Ecto neural progenitor cell (in vitro differentiated cells): ENCODE measurements at places on chromosomes 7 and 10.

GRCh38 chr10:69318106-69318866, 40.0 kb downstream of the HK1 start:
- peak; percentile 92 for DNase-seq

DNA sequence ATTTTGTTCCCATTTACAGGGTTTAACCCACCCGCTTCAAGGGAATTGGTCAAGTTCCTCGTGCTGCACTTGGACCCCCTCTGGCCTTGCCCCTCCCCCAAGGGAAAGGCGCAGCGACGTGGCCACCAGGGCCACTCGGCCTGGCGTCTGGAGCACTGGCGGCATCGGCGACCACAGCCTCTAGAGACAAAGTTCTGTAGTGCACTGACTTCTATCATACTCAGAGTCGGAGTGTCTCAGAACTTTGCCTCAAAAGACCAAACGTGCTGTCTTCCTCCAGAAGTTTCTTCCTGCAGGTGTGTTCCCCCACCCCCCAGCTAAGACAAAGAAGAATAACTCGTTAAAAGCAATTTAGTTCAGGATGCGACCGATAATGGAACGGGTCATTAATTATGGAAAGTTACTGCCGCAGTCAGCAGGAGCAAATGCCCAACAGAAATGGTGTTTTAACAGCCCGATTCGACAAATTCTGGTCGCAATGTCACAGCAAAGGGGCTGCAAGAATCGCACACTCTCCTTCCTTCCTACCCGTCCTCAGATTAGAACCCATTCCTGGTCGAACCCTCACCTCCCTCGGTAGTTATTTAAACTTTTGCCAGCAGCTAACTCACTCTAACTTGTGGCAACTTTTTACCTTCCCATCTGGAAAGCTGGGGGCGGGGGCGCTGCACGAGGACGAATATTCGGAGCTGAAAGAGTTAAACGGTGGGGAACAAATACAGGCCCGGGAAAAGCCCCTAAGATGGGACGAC, 202.1 kb upstream of the NFE2L3 start:
- DNase-seq = peak; percentile 75

DNA sequence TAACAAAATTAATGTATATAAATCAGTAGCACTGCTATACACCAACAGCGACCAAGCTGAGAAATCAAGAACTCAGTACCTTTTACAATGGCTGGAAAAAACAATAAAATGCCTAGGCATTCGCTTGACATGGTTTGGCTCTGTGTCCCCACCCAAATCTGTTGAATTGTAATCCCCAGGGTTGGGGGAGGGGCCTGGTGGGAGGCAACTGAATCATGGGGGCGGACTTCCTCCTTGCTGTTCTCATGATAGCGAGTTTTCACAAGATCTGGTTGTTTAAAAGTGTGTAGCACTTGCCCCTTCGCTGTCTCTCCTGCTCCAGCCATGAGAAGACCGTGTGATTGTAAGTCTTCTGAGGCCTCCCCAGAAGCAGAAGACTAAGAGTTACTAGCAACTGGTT, 8.6 kb downstream of the ZNF786 start:
- no peak for DNase-seq

DNA sequence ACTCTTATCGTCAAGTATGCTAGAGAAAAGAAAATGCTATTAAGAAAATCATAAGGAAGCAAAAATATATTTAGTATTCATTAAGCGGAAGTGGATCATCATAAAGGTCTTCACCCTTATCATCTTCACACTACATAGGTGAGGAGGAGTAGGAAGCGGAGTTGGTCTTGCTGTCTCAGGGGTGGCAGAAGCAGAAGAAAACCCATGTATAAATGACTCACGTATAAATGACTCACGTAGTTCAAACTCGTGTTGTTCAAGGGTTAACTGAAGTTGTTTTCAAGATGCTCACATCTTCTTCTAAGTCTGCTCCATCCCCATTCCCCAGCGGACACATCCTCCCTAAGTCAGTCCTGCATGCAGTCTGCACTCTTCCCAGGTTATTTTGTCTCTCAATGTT, 72.4 kb downstream of the SFMBT2 start:
- DNase-seq = no peak

GRCh38 chr7:138848056-138848980, 50.3 kb upstream of the ATP6V0A4 start:
- no peak for DNase-seq

GRCh38 chr7:146772601-146773000, 656.0 kb downstream of the CNTNAP2 start:
- peak; percentile 60 for DNase-seq

DNA sequence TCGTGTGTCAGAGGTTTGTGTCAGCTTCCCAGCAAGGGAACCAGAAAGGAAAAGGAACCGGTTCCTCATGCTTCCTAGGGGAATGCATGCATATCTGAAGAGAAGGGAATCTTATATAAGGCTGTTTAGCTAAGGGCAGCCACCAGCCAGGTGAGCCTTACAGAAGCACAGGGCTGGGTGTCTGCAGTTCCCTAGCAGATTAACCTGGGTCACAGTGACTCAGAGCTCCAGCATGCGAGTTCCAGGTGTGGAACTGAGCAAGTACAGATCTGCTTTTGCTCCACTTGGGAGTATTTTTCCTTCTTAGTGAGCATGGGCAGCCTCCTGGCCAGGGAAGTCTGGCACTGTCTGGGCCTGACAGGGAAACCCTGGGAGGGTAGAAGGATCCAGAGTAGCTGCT, 957 bp upstream of the ANKRD2 start:
- no peak for DNase-seq

- DNase-seq = no peak
Observed at GRCh38 chr7:112252141-112252540, 45.6 kb downstream of the ZNF277 start.

DNA sequence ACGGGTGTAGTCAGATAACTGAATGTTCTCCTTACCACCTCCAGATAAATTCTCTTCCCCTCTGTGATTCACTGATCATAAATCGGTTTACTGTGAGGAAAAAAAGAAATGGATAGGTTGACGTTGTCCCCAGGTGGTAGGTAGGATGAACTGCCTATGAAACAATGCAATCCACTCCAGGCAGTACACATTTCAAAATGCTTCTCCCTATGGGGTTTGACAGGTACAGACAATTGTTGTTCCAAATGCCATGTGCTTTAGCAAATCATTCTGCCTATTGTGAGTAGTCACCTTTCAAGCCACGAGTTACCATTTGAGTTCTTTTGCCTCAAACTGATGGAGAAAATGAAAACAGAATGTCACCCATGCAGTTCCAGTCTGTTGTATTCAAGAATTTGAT, 21.8 kb downstream of the VIM start:
- DNase-seq = no peak

DNA sequence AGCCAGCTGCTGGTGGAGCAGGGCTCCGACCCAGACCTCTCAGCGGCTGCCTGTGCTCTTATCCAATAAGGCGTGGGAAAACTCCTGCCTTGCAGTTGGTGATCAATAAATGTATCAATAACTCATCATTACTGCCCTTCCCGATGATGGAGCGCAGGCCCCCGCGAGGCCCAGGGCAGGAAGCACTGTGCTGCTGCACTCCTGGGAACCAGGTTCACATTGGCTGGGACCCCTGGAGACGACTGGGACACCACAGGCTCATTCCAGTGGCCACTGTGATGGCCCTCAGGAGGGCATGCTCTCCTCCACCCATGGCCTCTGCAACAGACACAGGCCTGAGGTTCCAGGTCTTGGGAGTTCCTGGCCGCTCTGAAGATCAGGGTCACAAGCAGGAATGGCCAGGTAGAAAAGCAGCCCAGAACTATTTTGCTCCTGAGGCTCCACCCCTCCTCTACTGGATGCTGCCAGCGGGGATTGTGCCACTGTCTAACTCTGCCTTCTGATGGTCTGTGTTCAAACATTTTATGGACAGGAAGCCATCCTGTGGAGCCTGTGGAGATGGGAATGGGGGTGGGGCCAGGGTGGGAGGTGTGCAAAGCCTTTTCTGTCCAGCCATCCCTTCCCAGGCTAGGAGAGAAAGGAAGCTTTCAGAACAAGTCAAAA, 287.4 kb upstream of the ZMIZ1 start:
- DNase-seq = no peak

GRCh38 chr10:93193906-93194305, 120.2 kb downstream of the CYP26A1 start:
- DNase-seq = no peak

DNA sequence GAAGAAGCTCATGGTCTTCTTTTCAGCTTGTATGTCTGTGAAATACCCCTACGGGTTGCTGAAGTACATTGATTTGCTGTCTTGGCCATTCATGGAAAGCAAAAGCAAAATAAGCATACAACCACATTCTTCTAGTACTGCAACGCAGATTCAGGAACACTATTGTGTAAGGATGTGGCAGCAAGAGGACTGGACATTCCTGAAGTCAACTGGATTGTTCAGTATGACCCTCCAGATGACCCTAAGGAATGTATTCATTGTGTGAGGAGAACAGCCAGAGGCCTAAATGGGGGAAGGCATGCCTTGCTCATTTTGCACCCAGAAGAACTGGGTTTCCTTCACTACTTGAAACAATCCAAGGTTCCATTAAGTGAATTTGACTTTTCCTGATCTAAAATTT, 133.4 kb upstream of the ANKRD1 start:
- no peak for DNase-seq

GRCh38 chr7:130957137-130957513, 223.1 kb upstream of the KLF14 start:
- DNase-seq = no peak

GRCh38 chr7:142376356-142376997, 118.6 kb upstream of the PRSS58 start:
- DNase-seq = no peak

GRCh38 chr7:159143780-159144757, 598 bp downstream of the VIPR2 start:
- peak; percentile 65 for DNase-seq

DNA sequence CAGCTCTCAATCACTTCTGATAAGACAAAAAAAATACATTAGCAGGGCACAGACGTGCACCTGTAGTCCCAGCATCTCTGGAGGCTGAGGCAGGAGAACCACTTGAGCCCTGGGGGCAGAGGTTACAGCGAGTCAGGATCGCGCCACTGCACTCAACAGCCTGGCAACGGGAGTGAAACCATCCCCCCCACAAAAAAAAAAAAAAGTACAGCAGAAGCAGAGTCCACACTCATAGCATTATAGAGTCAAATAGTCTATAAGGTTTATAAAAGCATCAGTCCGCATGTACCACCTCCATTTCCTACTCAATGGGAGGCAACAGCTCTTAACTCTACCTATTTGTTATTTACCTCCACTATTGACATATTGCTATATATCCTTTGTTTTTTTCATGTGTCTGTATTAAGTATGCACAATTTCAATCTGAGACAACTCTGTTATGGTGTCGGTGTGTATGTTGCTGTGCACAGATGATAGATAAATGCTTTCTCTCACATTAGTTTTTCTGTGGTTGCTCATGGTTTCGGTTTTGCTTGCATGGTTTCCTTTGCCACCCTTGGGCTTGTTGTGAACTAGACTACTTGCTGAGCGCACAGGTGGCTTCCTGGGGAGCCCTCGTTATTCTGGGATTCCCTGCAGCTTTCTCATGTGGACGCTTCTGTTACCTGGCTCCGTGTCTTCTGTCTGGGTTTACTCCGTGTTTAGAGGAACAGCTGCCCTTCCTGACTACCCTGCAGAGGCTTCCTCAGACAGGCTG, 40.4 kb downstream of the PROSER2 start:
- DNase-seq = no peak

DNA sequence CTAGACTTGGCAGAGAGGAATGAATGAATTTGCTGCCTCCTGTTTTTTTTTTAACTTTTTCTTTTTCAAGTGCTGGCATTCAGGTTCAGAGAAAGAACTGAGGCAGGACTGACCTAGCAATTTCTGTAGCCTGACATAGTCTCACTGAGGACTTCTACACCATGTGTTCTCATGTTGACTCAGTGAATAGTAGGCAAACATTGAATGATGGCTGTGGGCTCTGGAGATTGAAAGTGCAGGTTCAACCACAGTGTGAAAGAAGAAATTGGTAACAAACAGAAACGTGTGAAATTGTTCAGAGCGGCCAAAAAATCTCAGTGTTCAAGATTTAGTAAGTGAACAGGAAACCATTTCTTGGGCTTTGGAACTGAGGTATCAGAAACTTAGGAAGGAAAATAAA, 322.4 kb upstream of the GHITM start:
- no peak for DNase-seq

- DNase-seq = no peak
Observed at GRCh38 chr7:130423501-130424037, 17.2 kb downstream of the CEP41 start.

GRCh38 chr10:65033957-65034356, 1512.8 kb downstream of the REEP3 start:
- no peak for DNase-seq

GRCh38 chr10:47027108-47027783, 116.0 kb downstream of the PTPN20 start:
- peak; percentile 41 for DNase-seq

- no peak for DNase-seq
Observed at GRCh38 chr10:132374612-132375011, 22.4 kb upstream of the PWWP2B start.

DNA sequence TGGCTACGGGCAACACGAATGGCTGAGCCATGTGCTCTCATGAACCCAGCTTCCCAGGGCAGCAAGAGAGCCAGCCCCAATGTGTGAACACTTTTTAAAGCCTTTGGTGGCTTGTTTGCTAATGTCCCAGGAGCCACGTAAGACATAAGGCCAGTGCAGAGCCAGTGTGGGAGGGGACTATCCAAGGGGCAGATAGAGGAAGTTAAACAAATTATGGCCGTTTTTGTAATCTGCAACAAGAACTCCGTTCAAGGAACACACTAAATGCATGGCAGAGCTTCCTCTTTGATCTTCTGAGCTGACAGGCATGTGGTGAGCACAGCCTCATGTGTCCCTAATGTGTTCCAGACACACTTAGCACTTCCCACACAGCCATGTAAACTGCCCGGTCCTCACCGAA, 133.3 kb downstream of the TEX36 start:
- no peak for DNase-seq

- DNase-seq = no peak
Observed at GRCh38 chr7:157715071-157715937, 378.5 kb downstream of the DNAJB6 start.

DNA sequence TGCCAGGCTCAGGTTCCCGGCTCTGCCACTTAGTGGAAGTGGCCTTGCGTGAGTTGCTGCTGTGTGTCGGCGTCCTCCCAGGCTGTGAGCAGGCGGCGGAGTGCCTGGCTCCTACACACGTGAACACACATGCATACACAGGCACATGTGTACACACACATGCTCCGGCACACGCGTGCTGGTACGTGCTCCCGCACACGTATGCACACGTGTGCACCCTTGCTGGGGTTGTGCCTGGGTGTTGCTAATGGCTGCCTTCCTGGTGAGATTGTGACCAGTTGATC, 107.6 kb downstream of the INPP5A start:
- DNase-seq = no peak

DNA sequence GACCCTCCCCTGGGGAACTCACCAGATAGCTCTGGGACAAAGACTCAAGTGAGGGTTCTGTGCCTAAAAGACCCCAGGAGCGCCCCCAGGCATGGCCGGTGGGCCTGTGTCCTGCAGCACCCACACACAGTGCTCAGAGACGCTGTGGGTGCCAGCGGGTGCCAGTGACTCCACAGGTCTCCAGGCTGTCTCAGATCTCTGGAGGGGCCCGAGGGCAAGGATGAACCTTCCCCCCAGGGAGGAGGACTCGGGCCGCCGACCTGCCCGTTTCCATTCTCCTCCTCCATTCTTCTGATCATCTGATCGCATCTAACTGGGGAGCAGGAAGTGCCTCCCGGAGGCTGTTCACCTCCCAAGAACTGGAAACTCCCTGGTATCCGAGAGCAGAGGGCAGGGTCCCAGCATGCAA, 980 bp downstream of the ADAM8 start:
- DNase-seq = no peak

GRCh38 chr7:1160670-1161021, 650 bp upstream of the ZFAND2A start:
- DNase-seq = no peak
